T-helper 17 cell (primary cell): ENCODE measurements at places on chromosomes 4 and X.

- no peak for DNase-seq
These were observed at the start of gene PHKA2 for GRCh38 chrX:18983666-18984380. PHKA2 (minus strand) TSS chrX:18984114; CDS start chrX:18983932, 182 bp downstream.

- peak; percentile 89 for DNase-seq
These were observed at the start of gene UFSP2 for GRCh38 chr4:185425647-185426352. UFSP2 (minus strand) TSS chr4:185425964; CDS start chr4:185425868, 96 bp downstream.

- no peak for DNase-seq
These were observed 110.9 kb upstream of the BMP2K start for GRCh38 chr4:78665216-78665770.

- DNase-seq = no peak
These were observed 34.4 kb downstream of the AGTR2 start for GRCh38 chrX:116204932-116205331.

- DNase-seq = no peak
These were observed 12.7 kb upstream of the MCUB start for GRCh38 chr4:109547394-109547793.

DNA sequence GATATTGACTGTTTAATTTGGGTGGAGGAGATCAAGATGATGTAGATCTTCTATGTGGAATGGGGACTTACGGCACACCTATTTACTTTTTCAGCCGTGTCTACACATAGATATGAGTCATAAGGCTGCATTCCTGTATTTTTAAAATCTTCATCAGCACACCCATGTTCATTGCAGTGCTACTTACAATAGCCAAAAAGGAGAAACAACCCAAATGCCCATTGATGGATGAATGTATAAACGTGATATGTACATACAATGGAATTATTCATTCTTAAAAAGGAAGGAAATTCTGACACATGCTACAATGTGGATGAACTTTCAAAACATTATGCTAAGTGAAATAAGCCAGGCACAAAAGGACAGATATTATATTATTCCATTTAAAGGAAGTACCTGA lies 98.6 kb downstream of the AASDH start:
- DNase-seq = no peak

DNA sequence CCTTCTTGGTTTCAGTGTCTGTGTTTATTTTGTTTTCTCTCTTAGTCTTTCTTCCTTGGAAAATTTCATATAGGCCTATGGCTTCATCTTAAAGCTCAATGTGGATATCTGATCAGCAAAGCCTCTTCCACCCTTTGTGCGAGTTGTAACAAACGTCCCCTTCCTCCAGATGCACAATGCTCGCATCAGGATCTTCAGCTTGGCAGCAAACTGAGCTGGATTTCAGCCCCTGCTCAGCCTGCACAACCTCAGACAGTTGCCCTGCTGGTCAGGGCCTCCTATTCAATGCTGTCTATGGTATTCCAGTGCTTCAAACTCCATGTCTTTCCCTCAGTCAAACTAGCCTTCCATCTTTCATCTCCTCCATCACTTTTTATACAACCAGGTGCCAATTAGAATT lies 309.4 kb downstream of the ARHGAP24 start:
- DNase-seq = no peak

DNA sequence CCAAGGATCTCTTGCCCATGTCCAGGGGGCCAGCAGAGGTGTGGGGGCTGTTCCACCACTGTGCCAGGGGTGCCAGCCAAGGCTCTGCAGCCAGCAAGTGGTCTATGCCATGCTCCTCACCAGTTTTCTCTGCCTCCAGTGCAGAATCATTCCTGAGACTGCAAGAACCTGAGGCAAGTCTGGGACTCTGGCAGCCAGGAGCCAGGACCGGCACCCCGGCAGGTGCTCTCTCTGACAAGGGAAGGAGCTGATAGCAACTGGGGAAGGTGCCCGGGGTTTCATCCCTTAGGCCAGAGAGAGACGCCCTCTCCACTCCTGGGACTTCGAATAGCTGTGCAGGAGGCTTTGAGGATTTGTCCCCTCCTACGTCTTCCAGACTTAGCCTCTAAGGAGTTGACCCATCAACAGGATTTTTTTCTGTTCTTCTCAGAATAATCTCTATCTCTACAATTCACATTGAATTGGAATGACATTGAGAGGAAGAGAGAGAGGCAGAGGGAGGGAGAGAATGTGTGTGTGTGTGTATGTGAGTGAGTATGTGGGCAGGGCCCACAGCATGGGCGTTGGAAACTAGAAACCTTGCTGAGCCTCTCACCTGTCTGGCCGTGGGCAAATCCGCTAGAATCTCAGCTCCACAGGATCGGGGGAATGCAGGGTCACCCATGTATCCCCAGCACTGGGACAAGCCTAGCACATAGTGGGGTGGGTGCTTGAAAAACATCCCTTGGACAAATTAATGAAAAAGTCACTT lies 74.5 kb upstream of the AFAP1 start:
- no peak for DNase-seq

DNA sequence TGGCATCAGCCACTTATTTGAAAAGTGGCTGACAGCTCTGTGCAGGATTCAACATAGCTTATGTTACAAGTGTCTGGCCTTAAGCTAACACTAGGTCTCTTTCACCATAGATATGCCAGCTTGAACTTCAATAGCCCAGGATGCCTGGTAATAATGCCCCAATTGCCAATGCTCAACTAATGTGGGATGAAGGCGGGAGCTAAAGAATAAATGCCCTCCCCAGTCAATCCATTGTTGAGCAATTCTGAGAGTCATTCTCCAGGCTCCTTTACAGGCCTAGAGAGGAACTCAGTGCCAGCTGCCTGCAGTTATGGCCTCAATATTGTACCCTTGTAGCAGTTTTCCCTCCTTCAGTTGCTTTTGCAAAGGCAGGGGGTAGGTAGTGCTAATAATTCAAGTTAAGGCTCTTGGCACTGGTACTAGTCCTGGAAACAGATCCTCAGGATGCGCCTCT lies 460.2 kb downstream of the GABRG1 start:
- DNase-seq = no peak

GRCh38 chr4:155542415-155542814 lies 124.2 kb upstream of the GUCY1A1 start:
- DNase-seq = no peak

GRCh38 chr4:151260526-151260925 lies 16.4 kb upstream of the PRSS48 start:
- DNase-seq = no peak

DNA sequence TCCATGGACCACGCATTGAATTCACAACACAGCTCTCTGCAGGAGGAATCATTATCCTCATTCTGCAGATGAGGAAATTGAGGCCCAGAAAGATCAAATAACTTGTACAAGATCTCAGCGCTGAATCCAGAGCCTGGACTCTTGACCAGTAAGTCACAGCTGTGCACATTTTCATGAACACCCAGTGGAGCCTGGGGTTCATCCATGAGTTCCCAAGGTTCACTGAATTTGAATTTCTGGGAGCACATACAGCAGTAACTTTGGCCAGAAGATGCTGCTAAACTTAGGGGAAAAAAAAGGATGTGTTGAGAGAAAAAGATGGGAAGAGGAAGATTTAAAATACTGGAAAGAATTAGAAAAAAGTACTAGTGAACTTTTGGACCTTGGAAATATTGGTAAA lies 218.7 kb upstream of the PPARGC1A start:
- DNase-seq = no peak

- DNase-seq = no peak
These were observed 151.9 kb upstream of the SLC7A11 start for GRCh38 chr4:138393886-138394610.

GRCh38 chrX:56728321-56728720 lies 722 bp upstream of the NBDY start:
- DNase-seq = no peak

- DNase-seq = no peak
These were observed 507.9 kb downstream of the SMARCA1 start for GRCh38 chrX:129015381-129015780.

- DNase-seq = no peak
These were observed 239.7 kb downstream of the RAB28 start for GRCh38 chr4:13244444-13244843.

GRCh38 chrX:71191248-71191647 lies 31.8 kb upstream of the GJB1 start:
- DNase-seq = no peak

GRCh38 chr4:81421346-81422218 lies 50.1 kb downstream of the RASGEF1B start:
- DNase-seq = no peak

DNA sequence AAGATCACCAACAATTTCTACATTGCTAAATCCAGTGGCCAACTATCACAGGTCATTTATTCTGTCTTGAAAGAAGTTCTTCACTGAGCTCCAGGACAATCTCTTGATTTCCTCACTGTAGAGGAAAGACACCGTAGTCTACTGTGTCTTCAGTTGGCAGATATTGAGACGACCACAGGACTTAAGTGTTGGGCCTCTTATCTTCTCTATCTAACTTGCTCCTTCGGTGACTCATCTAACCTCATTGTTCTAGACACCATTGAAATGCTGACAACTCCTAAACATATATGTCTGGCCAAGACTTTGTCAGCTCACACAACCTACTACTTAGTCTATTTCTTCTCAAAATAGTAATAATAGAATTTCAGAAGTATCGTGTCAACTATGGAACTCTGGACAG lies 425.8 kb downstream of the ARAP2 start:
- DNase-seq = no peak

GRCh38 chr4:11565899-11566298 lies 137.2 kb upstream of the HS3ST1 start:
- no peak for DNase-seq

DNA sequence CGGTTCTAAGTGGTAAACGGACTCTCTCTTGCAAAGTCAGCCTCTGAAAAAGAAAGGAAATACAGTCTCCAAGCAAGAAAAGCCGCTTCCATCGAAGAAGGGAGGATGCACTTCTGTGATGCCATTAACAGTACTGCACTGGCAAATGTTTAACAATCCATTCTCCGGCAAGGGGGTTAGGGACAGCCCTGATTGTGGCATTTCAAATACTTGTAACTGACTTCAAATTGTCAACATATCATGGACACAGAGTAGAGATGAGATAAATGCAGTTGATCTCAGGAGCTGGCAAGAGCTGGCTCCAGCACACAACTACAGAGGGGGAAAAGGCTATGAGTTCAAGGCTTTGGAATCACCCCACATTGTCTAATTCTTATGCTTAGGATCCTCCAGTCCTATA lies 146.8 kb downstream of the SLC7A11 start:
- no peak for DNase-seq

GRCh38 chr4:80265571-80266252 lies 752 bp upstream of the FGF5 start:
- DNase-seq = no peak

DNA sequence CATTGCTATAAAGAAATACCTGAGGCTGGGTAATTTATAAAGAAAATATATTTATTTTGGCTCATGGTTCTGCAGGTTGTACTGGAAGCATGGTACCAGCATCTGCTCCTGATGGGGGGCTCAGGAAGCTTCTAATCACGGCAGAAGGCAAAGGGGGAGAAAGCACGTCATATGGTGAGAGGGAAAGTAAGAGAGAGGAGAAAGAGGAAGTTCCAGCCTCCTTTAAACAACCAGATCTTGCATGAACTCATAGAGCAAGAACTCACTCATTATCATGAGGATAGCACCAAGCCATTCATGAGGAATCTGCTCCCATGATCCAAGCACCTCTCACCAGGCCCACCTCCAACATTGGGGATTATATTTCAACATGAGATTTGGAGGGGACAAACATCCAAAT lies 125.0 kb upstream of the GRPR start:
- DNase-seq = no peak

DNA sequence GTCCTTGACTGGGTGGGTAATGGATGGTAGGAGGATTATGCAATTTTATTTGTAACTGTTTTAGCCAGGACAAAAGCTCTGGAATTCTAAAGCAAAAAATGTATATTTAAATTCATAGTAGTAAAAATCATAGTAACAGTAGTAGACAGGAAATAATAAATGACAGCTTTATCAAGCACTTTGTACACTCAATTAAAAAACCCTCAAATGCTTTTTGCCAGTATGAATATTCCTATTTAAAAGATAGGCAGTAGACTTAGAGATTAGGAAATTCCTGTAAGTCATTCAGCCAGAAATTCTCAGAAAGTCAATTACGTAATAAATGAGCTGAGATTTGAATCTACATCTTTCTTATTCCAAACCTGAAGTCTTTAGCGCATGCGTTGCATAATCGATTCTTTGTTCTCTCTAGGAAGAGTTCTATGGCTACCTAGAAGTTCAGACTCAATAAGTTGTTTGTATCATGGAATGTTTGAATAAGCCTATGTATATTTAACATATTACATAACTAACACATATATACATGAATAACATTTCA lies 2.5 kb downstream of the AADAT start:
- no peak for DNase-seq

DNA sequence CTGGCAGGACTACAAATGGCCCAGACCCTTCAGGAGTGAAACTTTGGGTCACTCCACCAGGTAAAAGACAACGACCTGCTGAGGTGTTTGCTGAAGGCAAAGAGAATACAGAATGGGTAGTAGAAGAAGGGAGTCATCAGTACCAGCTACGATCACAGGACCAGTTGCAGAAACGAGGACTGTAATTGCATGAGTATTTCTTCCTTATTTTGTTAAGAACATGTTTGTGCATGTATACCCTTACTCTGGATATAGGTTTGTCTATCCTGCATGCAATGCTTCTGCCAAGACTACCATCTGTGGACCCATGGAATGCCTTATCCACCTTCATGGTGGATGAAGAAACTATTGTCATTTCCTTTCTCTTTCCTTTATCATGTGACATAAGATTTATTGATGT lies 48.1 kb upstream of the BCLAF3 start:
- DNase-seq = no peak

GRCh38 chr4:7620814-7621176 lies 186.1 kb upstream of the PSAPL1 start:
- DNase-seq = no peak

GRCh38 chr4:88411491-88412096 lies 32.9 kb downstream of the HERC6 start:
- DNase-seq = no peak

- DNase-seq = no peak
These were observed 94.3 kb upstream of the PGRMC2 start for GRCh38 chr4:128381748-128382559.

GRCh38 chr4:115119804-115120352 lies 6.5 kb upstream of the NDST4 start:
- DNase-seq = no peak

DNA sequence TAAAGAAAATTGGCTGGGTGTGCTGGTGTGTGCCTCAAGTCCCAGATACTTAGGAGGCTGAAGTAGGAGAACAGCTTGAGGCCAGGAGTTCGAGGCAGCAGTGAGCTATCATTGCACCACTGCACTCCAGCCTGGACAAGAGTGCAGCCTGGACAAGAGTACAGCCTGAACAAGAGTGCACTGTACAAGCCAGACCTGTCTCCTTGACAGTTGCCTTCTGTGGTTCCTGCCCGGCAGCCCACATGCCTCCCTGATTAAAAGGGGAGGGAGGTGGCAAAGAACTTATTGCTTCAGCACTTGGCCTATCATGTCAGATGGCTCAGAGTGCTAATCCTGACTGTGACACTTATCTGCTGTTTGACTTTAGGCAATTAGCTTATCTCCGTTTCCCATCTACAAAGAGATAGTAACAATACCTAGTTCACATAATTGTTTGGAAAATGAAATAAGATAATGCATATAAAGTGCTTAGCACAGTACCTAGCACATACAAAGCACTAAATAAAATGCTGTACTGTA lies 249.1 kb downstream of the DCLK2 start:
- no peak for DNase-seq
